ENCODE measurements at places on chromosomes 2 and 18. TPM values are rescaled to one million over a fixed set of nuclear protein-coding genes. Genes with fewer than 3 reads are reported as not detected.

- DNase-seq, result no peak
Measured at GRCh38 chr2:199458009-199458805, 468 bp upstream of the SATB2 start.

DNA sequence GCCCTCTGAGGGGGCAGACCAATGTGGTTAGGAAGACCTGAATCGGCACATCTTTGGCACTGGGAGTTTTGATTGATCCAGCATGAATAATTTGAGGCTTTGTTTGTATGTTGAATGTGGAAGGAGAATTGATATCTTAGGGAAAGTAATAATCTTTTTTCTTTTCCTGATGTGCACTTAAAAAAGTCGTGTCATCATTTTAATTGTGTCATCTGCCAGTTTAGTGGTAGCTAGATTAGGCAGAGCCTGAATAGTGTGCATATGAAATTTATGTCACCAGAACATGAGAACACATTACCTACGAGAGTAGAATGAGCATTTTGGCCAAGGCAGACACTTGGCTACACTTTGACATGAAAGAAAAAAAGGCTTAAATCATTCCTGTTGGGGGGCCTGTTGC lies 79.5 kb downstream of the KIF5C start:
- no peak for DNase-seq

- DNase-seq, result no peak
Measured at GRCh38 chr18:12803069-12803936, 80.7 kb downstream of the PTPN2 start.

DNA sequence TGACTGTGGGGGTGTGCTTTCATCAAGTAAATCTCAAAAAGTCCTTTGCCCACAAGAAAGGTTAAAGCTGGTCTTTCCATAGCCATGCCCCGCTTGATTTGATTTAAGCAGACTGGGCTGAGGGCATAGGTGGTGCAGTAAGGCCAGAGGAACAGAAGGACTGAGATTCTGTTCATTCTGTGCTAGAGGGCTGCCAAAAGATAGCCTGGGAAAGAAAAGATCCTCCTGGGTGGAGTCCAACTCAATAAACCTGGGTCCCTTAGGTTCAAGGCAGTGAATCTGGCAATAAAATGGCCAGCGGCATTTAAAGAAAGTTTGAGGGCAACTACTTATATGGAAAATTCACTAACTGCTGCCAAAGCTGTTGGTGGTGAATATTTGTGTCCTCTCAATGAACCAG lies 59.2 kb upstream of the MAP3K20 start:
- no peak for DNase-seq

Gene PJVK
- total RNA-seq, result 9.4 TPM

Gene CCDC74A
- 61.3 TPM for total RNA-seq

GRCh38 chr18:59910967-59911366 lies 11.2 kb downstream of the PMAIP1 start:
- no peak for DNase-seq

- DNase-seq, result no peak
Measured at GRCh38 chr2:50952596-50952995, 79.3 kb downstream of the NRXN1 start.

Gene PCGF1
- 20.3 TPM for total RNA-seq

- DNase-seq, result no peak
Measured at GRCh38 chr2:231241755-231242507, 43.5 kb downstream of the ARMC9 start.

Gene KRTCAP3
- 31.2 TPM for total RNA-seq

Gene REG1B
- not detected for total RNA-seq

DNA sequence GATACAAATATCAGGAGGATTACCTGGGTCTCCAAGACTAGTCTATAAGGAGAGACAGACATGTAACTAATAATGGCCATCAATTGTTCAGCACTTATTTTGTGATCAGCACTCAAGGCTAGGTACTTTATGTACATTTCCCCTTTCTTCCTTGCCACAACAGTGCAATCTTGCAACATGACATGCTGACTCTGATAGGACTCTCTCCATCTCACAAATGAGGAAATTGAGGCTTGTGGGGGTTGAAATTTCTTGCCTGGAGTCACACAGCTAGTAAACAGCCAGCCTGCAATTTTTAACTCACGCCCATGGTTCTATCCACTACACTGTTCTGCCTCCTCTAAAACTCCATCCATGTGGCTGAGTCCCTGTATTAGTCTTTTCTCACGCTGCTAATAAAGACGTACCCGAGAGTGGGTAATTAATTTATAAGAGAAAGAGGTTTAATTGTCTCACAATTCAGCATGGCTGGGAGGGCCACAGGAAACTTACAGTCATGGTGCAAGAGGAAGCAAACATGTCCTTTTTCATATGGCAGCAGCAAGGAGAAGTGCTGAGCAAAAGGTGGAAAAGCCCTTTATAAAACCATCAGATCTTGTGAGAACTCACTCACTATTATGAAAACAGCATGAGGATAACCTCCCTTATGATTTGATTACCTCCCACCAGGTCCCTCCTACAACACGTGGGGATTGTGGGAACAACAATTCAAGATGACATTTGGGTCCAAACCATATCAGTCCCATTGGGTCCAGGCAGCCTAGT lies 302.4 kb downstream of the PLCL1 start:
- no peak for DNase-seq

Gene EPHA4
- total RNA-seq, result 18.6 TPM

Gene MSTN
- total RNA-seq, result 0.64 TPM

Gene KCNG2
- 0.66 TPM for total RNA-seq

Gene GPN1
- 30.3 TPM for total RNA-seq

GRCh38 chr2:57510704-57511103 lies 535.9 kb upstream of the VRK2 start:
- DNase-seq, result no peak

Gene CACNB4
- total RNA-seq, result 17.7 TPM

DNA sequence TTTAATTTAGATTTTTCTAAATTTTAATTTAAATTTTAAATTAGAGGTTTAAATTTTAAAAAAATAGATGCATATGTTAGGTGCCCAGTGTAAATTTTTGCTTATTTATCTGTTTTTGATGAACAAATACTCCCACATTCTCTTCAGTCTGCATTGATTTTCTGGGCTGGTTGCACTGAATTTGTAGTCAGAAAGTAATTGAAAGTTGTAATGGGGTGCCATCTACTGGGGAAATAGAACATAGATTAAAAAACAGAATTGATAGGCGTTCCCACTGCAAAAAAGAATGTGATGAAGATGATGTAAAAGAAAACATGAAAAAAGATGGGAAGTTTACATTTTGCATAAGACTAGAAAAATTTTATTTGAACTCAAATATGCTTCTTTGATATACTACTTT lies 51.7 kb upstream of the CCDC85A start:
- no peak for DNase-seq

Gene ALPP
- not detected for total RNA-seq

DNA sequence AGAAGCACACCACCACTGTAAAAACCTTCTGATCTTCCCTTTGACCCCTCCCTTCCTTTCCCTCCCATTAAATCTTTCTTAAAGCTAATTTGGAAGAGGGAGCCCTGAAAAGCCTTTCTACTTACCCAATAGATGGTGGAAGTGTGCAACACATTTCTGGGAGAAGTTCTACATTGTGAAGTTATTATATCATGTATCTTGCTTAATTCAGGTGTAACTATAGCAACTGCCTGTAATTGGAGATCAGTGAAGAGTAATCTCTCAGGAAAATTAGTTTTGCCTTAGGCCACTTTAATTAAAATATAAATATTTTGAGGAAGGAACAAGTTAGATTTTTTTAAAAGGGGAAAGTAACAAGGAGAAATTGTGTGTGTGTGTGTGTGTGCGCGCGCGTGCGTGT lies 266.0 kb downstream of the SH3BP4 start:
- DNase-seq, result no peak

Gene PLGLB1
- total RNA-seq, result not detected

- DNase-seq, result no peak
Measured at GRCh38 chr2:170024721-170025120, 153.2 kb upstream of the MYO3B start.

- no peak for DNase-seq
Measured at GRCh38 chr2:860259-860855, 90.3 kb upstream of the SNTG2 start.

Gene C2orf78
- not detected for total RNA-seq

All from breast epithelium (tissue), 4 donors.